ENCODE measurements at places on chromosomes 1 and 21.

GRCh38 chr21:45109831-45110492 lies 35.6 kb downstream of the ADARB1 start:
- no peak for DNase-seq

- DNase-seq, result peak; percentile 64
Observed at GRCh38 chr1:88684482-88685258, 597 bp downstream of the PKN2 start.

- DNase-seq, result no peak
Observed at GRCh38 chr1:18344755-18345154, 136.0 kb upstream of the KLHDC7A start.

GRCh38 chr1:59052166-59052590 lies 244.7 kb upstream of the FGGY start:
- no peak for DNase-seq

- DNase-seq, result no peak
Observed at GRCh38 chr1:237619553-237619952, 271.2 kb downstream of the ZP4 start.

GRCh38 chr1:204947747-204948146 lies 77.1 kb downstream of the NFASC start:
- no peak for DNase-seq

DNA sequence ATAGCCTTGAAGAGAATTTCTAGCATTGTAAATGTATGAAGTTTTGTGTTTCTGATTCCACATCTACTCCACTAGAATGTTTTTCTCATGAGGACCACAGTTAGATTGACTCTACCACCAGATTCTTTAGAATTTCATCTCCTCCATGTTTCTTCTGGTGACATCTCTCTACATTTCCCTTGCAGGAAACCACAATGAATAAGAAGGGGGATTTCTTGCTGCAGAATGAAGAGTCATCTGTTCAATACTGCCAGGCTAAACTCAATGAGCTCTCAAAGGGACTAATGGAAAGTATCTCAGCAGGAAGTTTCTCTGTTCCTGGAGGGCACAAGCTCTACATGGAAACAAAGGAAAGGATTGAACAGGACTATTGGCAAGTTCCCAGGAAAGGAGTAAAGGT lies 18.6 kb downstream of the GBP6 start:
- DNase-seq, result no peak
